ENCODE measurements at places on chromosomes 7 and 10.

GRCh38 chr7:117227091-117227490, 95.8 kb downstream of the WNT2 start:
- DNase-seq: no peak

- DNase-seq: no peak
These were observed 51.0 kb downstream of the RASGEF1A start for GRCh38 chr10:43215758-43216455.

DNA sequence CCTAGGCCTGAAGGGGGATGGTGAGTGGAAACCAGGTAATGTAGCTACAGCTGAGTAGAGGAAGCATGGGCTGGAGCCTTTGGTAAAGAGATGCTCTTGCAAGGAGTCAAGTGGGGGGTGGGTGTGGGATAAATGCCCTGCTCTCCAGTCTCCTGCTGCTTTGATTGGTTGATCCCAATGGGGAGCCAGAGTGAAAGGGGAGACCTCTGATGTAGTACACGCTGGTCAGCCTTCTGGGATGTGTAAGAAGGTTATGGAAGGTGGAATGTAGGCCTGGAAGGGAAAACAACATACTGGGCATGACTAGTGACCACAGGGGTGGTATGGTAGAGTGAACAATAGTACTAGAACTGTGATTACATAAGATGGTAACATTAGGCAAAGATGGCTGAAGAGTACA, 44.3 kb downstream of the TET1 start:
- DNase-seq: no peak

- DNase-seq: peak; percentile 44
These were observed 14.0 kb downstream of the GATAD1 start for GRCh38 chr7:92461027-92462003.

DNA sequence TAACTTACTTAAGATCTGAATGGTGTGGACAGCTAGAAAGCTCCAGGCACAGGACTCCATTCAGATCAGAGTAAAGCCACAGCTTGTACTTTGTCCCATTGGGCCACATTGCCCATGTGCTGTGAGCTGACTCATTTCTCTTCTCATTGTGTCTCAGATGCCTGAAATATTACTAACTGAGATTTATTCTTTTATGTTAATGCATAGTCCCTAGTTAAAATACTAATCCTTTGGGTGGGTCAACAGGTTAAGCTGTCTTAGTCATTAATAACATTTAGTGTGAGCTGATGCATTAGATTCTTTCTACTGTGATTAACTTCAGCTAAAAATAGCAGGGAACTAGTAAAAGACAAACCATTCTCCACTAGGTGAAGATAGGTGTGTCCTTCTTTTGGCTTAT, 104.7 kb upstream of the ARMC3 start:
- DNase-seq: no peak

GRCh38 chr10:64156166-64156565, 635.0 kb downstream of the REEP3 start:
- DNase-seq: no peak

GRCh38 chr7:77498659-77499379, 38.3 kb upstream of the PTPN12 start:
- DNase-seq: no peak

- no peak for DNase-seq
These were observed 35.3 kb downstream of the KCNH2 start for GRCh38 chr7:150942591-150943452.

DNA sequence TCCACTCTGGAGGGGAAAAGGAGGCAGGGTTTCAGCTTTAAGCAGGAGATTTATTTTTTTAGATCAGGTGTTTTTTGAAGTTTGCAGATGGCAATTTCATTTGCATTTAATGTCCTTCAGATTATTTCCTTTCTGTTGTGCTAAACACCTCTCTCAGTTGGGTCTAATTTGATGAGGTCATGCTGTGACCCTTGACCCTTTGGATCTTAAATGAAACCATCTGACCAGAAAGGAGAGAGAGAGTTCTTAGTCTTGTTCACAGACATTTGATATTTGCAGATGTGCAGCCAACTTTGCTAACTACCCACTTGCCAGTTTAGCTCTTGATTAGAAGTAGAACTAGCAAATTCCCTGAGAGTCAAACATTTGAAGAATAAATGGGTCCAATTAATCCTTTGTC, 101.5 kb upstream of the RAB11FIP2 start:
- no peak for DNase-seq

GRCh38 chr7:158024351-158024715, 563.3 kb downstream of the PTPRN2 start:
- no peak for DNase-seq

DNA sequence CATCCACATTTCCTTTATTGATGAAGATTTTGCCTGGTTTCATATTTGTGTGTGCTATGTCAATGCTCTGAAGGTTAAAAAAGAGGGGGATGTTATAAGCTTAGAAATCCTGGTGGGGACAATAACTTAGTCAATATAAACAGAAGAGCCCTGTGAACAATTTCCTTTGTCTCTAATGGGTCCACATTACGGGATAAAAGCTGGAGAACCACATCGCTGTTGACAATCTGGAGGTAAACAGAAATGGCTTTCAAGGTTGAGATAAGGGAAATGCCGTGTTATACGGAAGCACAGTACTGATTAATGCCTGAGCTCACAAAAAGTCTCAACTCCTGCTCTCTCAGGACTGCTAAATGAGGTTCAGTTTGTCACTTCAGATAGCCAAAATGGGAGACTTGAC, 16.8 kb downstream of the ASAH2 start:
- DNase-seq: no peak

DNA sequence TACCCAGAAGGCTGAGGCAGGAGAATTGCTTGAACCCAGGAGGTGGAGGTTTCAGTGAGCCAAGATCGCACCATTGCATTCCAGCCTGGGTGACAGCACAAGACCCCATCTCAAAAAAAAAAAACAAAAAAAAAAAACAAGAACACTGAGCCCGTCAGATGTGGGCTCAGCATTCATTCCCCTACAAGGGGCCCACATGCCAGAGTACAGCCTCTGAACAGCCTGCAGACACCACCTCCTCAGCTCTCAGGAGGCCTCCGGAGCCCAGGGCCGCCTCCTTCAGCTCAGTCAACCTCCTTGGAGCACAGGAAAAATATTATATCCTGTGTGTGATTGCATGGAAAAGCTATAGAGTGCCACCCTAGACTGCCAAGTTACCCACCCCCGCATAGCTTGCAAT, 112.3 kb downstream of the ABLIM1 start:
- no peak for DNase-seq

DNA sequence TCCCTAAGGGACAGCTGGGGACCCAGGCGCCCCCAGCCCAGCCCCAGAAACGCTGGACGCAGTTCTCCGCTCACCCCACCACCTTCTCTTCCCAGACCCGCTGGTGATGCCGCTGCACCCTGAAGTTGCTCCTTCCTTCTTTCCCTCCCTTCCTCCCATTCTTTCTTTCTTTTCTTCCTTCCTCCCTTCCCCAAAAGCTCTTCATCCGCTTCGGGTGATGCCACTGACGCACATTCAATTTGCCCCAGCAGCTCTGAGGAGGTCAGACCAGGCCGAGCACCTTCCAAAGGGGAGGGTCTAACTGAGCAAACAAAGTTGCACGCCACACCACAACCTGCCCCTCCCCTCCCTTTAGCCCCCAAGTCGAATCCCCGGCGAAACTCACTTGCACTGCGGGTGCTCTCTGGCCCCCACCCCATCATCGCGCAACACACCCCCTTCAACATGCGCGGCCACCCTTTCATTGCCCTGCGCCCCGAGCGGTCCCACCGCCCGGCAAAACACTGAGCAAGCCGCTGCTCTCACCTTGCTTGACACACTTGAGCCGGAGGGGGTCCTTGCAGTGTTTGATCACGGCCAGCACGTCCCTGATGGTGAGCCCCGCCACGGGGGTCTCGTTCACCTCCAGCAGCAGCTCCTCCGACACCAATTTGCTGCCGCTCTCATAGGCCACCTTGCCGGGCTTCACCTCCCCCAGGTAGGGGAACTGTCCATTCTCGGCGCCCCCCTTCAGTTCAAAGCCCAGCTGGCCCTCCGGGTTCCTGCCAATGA, 787 bp downstream of the MAGI2 start:
- DNase-seq: no peak

DNA sequence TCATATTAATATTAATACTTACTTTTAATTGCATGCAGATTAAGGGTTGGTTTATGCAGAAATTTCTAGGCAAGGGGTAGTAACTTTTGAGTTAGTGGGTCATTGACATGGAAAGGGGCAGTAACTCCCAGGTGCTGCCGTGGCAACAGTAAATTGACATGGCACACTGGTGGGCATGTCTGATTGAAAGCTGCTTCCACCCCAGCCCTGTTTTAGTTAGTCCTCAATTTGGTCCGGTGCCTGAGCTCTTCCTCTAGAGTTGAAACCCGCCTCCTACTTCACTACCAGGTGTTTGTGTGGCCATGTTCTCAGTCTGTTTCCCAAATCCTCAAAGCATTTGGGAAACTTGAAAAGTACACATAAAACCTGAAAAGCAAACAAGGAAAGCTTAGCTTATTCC, 18.4 kb downstream of the CUZD1 start:
- DNase-seq: no peak

GRCh38 chr10:79053481-79054202, 15.1 kb upstream of the ZMIZ1 start:
- DNase-seq: no peak

DNA sequence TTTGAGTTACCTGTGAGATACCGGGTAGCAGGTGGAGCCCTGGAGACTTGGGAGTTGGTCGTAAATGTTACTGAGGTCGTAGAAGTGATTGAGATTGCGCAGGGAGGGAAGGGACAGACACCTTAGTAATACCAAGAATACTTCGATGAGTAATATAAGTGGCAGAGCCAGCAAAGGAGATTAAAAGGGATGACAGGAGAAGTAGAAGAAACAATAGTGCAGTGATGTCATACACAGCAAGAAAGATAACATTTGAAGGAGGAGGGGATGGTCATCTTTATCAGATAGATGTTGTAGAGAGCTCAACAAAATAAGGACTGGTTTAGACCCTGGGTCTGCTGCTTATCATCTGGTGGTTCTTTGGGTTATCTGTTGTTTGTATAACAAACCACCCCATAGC, 5.0 kb downstream of the BCCIP start:
- no peak for DNase-seq

DNA sequence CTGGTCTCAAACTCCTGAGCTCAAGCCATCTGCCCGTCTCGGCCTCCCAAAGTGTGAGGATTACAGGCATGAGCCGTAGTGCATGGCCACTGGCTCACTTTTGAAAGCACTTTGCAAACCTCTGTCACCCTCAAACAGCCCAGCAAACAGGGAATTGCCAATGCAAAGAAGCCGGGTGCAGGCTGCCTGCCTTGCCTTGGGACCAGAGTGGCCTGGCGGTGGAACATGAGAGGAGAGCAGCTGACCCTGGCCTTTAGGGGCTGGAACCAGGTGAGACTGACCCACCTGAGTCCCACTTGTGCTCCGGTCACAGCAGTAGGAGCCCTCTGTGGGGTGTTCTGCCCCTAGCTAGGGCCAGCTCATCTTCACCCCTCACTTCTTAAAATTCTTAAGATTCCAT, 237.1 kb upstream of the GALNT17 start:
- DNase-seq: no peak

- peak; percentile 71 for DNase-seq
These were observed 64.0 kb downstream of the RASGEF1A start for GRCh38 chr10:43202657-43203447.

DNA sequence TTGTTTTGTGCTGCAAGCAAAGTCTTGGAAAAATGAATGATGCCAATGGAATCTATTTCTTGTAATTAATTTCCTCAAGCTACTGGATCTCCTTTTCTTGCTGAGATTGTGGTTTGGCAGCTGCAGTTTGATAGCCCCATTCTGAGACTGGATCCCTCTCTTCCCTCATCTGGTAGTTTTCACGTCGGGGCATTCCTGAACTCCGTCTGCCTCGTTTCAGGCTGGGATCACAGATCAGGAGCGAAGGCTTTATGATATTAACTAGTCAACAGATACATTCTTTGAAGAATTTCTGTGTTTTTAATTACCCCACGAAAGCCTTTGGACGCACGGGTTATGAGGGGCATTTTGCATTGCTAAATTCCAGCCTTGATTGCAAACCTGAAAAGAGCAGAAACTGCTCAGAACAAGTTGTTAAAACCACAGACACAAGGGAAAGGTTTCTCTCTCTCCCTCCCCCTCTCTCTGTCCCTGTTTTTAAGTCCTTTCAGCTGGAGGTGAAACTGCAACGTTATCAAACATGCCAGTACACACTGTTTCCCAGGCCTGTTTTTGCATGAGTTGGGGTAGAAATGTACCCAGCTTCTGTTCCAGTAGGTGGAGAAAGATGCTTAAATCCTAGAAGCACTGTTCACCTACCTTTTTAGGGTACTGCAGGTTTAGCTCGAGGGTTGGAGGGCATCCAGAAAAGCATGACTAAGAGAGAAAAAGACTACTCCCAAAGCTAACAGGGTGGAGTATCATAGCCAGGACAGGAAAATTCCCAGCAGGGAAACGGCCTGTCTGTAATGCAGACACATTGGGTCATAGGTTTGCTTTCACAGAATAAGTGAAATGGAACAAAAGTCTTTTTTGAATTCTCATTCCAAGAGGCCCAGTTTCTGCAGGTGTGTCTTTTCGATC, 124.3 kb downstream of the CUX1 start:
- no peak for DNase-seq

- DNase-seq: no peak
These were observed 97.0 kb downstream of the LARP4B start for GRCh38 chr10:834493-834892.

DNA sequence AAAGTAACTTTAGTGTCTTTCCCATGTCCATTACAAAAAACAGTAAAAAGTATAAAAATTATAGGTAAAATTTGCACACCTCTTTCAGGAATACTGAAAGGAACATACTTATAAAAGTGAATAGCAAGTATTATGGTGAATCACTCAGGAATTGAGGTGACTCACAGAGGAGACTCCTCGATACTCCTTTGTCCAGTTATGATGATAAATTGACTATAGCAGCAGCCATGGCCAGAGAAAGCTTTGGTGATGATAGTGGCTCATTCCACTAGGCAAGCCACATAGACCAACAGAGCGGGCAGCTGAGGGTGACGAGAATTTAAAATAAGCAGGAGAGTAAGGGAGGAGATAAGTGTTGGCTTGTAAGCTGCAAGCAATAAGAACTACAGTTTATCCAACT, 1231.1 kb upstream of the CELF2 start:
- no peak for DNase-seq

DNA sequence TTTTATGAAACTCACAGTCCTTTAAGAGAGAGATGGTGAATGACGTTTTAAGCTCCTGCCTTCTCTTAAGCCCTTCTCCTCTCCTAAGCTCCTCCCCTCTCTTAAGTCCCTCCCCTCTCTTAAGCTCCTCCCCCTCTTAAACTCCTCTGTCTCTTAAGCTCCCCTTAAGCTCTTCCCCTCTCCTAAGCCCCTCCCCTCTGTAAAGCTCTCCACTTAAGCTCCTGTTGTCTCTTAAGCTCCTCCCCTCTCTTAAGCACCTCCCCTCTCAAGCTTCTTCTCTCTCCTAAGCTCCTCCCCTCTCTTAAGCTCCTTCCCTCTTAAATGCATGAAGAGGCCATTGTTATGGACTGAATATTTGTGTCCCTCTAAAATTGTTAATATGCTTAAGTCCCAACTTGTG, 1180.6 kb upstream of the AUTS2 start:
- no peak for DNase-seq

Data from GM12891 (cell line).